ENCODE measurements at places on chromosomes 11 and 22.

DNA sequence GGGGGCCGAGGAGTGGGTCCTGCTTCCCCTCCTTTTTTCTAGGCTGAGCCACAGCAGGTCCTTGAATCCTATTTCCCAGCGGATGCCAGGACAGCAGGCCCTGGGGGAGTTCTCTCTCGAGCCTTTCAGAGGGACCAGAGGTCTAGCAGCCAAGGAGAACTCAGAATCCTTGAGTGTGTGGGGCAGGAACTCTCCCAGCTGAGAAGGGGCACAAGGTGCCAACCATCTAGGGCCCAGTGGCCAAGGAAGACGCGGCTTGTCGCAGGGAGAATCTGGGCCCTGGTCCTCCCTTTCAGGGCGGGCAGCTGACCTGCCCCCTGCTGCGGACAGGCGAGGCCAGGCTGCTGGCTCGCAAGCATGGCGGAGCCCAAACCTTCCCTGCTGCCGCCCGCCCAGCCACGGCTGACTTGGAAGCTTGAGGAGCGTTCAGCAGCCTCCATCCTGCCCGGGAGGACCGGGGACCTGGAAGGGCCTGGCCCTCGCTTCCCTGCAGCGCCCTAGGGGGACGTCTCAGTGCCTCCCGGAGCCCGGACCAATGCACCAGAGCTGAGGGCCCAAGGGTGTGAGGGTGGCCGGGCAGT lies 972 bp upstream of the TSSC4 start:
- no peak for DNase-seq

GRCh38 chr11:32331098-32331497 lies 104.2 kb downstream of the WT1 start:
- no peak for DNase-seq

GRCh38 chr11:1772270-1773130 lies 8.8 kb upstream of the CTSD start:
- DNase-seq: no peak

GRCh38 chr11:115775846-115776245 lies 271.6 kb upstream of the CADM1 start:
- DNase-seq: no peak

- DNase-seq: no peak
These were observed 2.3 kb downstream of the OR4A16 start for GRCh38 chr11:55345306-55345705.

GRCh38 chr11:72779495-72780128 lies 14.2 kb downstream of the STARD10 start:
- no peak for DNase-seq

DNA sequence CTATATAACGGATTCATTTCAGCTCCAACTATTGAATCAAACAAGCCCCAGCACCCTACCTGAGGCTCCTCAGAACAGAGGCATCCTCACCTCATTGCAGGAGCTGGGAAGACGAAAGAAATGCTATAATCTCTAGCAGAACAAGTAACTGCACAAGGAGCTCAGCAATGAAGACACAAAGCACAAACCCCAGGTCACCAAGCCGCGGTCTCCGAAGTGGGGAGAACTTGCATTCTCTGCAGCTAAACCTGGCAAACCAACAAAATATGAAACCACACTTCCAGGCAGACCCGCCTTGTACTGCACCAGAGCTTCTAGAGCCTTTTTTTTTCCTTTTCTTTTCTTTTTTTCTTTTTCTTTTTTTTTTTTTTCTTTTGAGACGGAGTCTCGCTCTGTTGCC lies 21.8 kb upstream of the CD5 start:
- no peak for DNase-seq

- no peak for DNase-seq
These were observed 22.5 kb upstream of the WNT7B start for GRCh38 chr22:45999379-45999971.

GRCh38 chr22:25940479-25940878 lies 198.5 kb downstream of the MYO18B start:
- no peak for DNase-seq

DNA sequence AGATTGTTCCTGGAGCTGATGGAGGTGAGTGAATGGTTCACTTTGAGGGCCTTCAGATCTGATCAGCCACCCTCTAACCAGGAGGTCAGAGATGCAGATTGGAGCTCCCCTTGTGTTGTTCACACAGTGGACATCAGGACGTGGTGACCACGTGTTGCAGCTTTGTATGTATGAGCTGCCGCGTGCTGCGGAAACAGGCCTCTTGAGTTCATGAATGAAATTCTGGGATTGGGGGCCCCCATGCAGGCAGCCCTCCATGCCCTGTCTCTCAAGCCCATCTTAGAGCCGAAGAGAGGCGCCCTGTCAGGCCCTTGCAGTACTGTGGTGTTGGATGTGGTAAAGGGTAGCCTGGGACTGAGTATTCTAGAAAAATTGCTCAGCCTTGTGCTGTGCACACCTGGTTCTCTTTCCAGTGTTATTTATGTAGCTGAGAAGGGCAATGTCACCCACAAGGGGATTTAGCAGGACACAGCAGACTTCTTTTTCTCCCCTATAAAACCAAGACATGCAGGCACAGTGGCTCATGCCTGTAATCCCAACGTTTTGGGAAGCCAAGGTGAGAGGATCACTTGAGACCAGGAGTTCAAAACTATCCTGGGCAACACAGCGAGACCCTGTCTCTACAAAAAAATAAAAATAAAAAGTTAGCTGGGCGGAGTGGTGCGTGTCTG lies 64.9 kb downstream of the MED15 start:
- no peak for DNase-seq

GRCh38 chr22:45819305-45819704 lies 147.7 kb downstream of the ATXN10 start:
- no peak for DNase-seq

DNA sequence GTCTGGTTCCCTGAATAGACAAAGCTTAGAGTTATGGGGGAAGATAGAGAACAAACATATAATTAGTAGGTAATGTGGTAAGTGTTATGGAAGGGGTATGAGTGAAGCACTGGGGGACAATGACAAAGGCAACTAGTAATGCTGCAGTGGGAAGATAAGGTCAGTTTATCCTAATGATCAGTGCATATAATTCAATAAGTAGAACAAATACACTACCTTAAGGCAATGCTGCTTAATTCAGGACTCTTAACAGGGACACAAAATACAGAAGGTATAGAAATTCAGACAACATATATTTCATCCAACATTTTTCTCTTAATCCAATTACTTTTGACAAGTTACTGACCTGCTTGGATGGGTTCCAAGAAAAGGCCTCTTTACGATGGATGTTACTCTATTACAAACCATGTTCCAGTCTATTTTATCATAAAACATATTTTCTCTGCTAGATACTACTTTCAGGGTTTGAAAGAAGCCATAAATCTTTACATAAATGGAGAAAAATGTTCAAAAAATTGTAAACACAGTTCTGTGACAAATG lies 1186.2 kb downstream of the LRRC4C start:
- peak; percentile 91 for DNase-seq

DNA sequence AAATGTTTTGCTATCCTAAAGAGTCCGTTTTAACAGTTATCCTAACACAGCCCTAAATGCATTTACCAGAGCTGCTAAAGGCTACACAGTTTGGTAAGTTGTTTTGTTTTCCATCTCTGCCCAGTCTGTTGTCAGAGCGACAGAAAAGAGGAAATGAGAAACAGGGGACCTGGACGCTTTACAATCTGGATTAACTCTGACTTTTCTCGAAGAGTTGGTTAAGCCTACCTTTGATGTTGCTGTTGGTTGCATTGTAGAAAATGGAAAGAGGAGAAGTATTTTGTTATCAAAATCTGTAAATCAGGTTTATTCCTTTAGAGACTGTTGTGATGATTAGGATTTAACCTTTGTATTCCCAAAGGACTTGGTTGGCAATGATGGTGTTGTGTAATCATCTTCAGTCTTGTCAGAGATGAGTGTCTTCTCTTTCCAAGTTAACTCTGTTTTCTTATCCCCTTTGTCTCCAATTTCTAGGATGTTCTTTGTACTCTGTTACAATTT lies 481 bp downstream of the ANGPTL5 start:
- peak; percentile 8 for DNase-seq

- DNase-seq: no peak
These were observed 26.3 kb upstream of the RFPL3 start for GRCh38 chr22:32331236-32331917.

- DNase-seq: no peak
These were observed 1247.9 kb downstream of the JRKL start for GRCh38 chr11:97637701-97638100.

GRCh38 chr11:108588287-108588686 lies 5.3 kb downstream of the EXPH5 start:
- DNase-seq: no peak

- no peak for DNase-seq
These were observed 40.1 kb upstream of the TIMP3 start for GRCh38 chr22:32761251-32761903.

DNA sequence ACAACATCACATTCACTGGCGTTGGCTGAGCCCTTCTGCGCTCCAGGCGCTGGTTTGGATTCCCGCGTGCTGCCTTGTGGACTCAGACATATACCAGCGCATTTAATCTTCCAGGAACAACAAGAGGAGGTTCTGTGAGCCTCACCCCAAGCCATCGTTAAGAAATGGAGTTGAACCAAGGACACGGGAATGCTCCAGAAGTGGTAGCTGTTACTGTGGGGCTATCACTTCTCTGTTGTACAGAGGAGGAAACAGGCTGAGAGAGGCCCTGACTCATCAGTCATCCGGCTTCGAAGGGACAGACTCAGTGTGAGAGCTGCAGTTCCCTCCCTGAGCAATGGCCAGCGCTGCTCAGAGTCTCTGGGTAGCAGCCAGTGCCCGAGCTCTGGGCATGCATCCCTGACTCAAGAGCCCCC lies 291.3 kb downstream of the TBC1D22A start:
- DNase-seq: no peak

- DNase-seq: no peak
These were observed 41.2 kb upstream of the ALX4 start for GRCh38 chr11:44351006-44351660.

DNA sequence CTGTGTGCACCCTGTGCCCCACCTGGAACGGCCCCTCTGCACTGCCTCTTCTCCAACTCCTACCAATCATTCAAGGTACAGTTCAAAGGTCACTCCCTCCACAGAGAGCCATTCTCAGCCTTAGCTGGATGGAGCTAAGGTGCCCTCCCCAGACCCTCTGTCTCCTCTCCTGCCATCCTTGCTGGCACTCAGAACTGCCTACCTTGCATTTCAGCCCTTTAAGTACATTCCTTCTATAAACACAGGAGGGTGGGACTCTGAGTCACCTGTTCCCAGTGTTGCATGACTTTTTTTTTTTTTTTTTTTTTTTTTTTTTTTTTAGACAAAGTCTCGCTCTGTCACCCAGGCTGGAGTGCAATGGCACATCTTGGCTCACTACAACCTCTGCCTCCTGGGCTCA lies 8.6 kb downstream of the TTLL1 start:
- DNase-seq: no peak

DNA sequence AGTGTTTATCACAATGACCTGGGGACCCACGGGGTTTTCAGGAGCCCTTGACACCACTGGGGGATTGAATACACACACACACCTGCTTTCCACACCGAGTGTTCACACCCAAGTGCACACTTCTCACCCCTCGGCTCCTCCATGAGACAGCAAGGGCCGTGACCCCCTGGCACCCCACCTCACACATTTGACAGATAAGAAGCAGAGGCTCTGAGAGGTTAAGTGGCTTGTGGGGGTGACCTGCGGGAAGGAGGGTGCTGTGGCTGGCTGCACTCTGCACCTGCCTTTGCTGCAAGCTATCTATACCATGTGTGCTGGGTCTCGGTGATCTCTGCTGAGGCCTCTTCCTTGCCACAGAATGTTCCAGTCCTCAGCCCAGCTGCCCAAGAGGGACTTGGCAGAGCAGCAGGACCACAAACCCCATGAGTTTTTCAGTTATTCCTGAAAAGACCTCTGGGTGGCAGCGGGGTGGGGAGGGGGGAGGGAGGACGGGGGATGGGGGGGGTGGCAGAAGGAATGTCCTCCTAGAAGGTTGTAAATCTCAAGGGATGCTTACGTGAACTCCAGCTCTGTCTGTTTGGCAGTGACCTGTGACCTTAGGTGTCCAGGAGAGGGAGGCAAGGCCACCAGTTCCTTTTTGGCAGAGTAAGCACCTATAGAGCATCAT lies 47.9 kb upstream of the RFPL3 start:
- no peak for DNase-seq

GRCh38 chr11:115170133-115170815 lies 333.9 kb downstream of the CADM1 start:
- no peak for DNase-seq

DNA sequence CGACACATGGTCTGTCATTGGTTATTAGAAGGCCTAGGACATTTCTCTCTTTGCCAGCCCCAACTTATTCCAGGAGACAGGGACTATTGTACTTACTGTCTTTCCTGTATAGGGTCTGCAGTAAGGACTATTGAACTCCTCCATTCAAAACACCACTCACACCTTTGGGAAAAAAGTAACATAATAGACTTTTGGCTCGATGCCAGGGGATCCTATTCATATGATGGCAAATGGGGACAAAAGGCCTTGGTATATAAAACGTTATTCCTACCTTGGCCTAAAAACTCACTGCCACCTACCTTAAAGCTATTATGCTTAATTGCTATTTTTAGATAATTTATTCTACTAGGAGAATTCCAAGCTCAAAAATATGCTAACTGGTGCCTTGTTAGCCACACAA lies 6.3 kb upstream of the NDUFC2 start:
- no peak for DNase-seq

DNA sequence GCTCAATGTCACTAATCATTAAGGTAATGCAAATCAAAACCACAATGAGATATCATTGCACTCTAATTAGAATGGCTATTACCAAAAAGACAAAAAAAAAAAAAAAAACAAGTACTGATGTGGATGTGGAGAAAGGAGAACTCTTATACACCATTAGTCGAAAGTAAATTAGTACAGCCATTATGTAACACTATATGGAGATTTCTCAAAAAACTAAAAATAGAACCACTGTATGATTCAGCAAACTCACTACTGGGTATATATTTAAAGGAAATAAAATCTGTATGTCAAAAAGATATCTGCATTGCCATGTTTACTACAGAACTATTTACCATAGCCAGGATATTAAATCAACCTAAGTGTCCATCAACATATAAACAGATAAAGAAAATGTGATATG lies 265.4 kb upstream of the ARHGAP20 start:
- no peak for DNase-seq

GRCh38 chr11:77882396-77882795 lies 61.5 kb downstream of the AAMDC start:
- no peak for DNase-seq

DNA sequence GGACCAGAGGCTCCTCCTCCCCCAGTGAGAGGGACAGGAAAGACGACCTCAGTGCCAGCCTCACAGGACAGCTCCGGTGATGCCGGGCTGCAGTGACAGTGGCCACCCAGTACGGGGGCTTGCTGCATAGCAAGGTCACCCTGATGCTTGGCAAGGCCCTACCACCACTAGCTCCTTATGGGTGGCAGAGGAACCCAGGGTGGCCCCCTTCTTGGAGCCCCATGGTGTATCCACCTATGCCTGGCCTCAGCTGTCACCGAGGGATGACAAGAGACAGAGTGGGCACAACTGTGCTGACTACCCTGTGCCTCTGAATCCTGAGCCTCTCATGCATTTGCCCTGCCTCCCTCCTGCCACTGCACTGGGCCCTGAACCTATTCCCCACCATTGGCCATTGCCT lies 809.2 kb downstream of the TBC1D22A start:
- no peak for DNase-seq

GRCh38 chr22:30783021-30783420 lies 88.3 kb downstream of the OSBP2 start:
- DNase-seq: no peak

GRCh38 chr11:67651976-67652781 lies 1.6 kb upstream of the ACY3 start:
- no peak for DNase-seq

Data from SK-N-DZ (cell line).